ENCODE measurements at places on chromosomes 4 and X. TPM values are rescaled to one million over a fixed set of nuclear protein-coding genes. Genes with fewer than 3 reads are reported as not detected.

ASB9 gene
- not detected for total RNA-seq

DNA sequence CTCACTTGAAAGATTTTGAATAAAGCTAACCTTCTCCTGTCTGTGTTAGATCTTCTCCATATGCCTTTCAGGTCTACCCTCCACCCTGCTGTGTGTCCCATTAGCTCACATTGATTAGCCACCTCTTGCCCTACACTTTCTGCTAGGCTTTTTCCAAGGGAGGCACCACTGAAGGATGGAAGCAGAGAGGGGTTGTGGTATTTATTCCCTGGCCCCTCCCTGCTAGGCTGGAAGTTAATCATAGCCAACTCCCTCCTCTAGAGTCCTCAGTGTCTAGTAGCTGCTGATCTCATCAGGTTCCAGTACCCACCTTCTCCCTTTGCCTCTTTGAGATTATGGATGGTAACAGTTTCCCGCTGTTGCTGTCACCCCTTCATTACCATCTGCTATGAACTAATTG, 8.9 kb upstream of the SMIM43 start:
- no peak for DNase-seq

USP17L29 gene
- total RNA-seq, result not detected

GRCh38 chr4:78616046-78616498, 64.5 kb downstream of the ANXA3 start:
- no peak for DNase-seq

- peak; percentile 9 for DNase-seq
Observed at GRCh38 chr4:159171287-159171686, 68.4 kb downstream of the RAPGEF2 start.

GRCh38 chr4:140816806-140817510, 60.8 kb upstream of the TBC1D9 start:
- no peak for DNase-seq

DNA sequence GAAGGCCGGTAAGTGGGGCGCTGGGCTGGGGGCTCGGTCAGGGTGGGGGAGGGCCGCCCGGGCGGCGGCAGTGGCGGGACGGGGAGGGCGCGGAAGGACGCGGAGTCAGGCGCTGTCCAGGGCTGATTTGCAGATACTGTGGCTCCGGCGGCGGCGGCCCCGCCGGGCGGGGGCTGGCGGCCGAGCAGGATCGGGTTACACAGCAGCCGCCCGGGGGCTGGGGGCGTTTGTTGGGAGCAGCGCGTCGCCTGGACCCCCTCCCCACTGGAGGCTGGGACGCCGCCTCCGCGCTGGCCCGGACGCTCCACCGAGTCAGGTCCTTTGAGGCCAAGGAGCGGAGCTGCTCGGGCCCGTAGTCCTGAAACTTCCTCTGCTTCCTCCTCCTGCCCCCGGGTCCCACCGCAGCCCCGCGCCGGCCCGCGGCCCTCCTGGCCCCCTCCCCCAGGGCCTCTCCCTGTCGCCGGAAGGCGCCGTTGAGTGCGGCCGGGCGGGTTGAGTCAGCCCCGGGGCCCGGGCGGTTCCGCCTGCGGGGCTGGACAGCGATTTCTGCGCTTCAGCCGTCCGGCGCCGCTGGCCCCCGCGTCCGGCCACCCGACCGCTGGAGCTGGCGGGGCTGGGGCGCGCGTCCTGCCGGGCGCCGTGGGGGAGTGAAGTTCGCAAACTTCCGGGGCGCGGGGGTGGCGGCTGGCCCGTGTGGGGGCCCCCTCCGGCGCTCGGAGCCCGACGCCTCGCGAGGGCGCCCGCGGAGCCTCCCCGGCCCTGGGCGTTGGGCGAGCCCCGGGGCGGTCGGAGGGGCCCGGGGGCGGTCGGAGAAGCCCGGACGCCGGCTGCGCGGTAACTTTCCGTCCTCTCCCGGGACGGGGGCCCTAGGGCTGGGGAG, 746 bp downstream of the REST start:
- DNase-seq, result peak; percentile 64

GPC4 gene
- total RNA-seq, result 0.96 TPM

FRG2 gene
- total RNA-seq, result not detected

NPY5R gene
- total RNA-seq, result not detected

DNA sequence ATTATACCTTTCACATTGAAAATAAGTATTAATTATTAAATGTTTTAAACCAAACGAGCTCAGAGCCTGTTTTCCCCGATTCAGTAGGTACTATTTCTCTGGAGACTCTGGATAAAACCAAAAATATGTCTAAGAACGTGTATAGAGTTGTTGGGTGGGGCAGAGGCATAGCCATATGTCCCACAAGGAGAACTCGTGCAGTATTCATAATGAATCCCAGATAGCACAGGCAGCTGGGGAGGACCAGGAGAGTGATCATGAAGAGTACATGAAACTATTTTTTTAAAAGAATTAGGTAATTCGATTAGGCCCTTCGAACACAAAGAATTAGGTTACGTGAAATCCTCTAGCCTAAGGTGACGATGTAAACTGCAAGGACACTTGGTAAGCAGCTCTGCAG, 76.1 kb downstream of the CLDN22 start:
- no peak for DNase-seq

DNA sequence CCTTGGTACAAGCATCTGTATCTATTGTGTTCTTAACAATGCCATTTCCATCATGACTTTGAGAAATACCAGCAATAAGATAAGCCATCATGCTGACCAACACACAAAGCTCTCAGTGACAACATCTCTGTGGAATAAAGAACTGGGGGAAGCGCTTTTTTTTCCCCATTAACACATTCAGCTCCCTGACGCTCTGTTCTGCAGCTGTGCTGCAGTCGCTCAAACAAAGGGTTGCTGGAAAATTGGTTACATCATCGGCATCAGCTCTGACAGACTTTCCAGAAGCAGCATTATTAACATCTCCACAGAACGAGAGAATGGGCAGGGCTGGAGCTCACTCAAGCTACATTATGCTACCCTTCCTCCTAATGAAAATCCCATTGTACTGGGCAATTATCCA, 39.9 kb downstream of the DCX start:
- no peak for DNase-seq

RASSF6 gene
- total RNA-seq, result not detected

DNA sequence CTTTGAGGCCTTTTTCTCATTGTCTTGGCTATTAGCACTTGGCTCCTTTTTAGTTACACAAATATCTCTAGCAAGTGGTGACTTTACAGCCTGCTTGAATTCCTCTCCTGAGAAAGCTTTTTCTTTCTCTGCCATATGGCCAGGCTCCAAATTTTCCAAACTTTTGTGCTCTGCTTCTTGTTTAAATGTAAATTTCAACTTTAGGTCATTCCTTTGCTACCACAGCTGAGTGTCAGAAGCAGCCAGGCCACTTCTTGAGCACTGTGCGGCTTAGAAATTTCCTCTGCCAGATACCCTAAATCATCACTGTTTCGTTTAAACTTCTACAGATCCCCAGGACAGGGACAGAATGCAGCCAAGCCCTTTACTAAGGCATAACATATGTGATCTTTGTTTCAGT, 222.4 kb downstream of the FBXO8 start:
- no peak for DNase-seq

DNA sequence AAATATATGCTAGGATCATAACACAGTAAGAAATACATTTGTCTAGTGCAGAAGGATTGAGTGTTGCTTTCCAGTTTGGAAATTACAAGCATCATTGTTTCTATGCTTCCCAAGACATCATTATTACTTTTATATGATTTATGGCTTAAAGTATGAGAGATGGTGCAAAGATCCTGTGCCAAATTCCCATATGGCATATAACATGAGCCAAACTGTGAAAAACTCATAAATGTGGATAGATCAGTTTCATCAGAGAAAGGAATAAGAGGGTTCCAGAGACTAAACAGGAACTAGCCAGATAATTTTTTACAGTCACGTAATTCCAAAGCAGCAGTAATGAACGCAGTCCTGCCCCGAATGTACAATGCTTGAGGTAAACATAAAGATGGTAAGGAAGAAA, 126.3 kb downstream of the PRDM5 start:
- DNase-seq, result no peak

DNA sequence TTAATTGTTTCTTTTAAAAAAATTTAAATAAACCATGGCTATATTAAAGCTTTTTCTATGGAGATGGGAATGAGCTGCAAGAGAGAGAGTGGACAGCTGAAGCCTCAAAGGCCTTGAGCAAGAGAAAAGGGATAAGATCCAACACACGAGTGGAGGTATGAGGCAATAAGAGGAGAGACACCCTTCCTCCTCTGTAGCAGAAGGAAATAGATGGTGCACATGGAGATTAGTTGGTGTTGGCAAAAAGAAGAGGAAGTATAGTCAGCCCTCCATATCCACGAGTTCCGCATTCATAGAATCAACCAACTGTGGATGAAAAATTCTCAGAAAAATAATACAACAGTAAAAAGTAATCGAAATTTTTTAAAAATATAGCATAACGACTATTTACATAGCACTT, 3.2 kb downstream of the CXorf38 start:
- no peak for DNase-seq
